ENCODE measurements at places on chromosomes 5 and 9.

GRCh38 chr5:140024928-140025327 lies 18.2 kb downstream of the NRG2 start:
- DNase-seq, result no peak

DNA sequence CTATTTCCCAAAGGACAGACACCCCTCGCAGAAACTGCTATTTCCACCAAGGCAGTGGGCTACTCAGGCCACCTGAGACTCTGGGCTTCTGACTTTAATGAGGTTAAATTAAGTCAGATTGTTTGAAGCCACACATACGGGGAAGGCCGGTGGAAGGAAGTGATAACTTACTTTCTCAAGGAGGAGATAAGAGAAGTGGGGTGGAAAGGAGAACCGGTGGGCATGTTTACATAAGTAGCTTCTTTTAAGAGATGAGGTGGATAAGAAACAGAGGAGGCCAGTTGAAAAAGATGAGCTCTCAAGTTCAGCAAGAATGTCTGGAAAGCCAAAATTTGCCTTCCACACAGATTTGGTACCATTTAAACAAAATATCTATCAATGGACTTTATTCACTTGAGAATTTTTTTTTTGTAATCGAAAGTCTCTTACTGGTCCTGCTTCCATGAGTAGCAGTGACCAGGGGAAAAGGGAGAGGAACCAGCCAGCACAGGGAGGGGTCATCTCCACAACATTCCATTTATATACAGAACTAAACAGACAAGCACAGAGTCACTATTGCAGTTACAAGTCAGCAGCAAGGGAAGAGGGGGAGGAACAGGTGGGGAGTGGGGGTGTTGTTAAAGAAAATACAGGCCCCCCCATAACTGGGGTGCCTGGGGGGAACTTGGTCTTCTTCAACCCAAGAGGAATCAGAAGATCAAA lies 20.0 kb downstream of the CCDC125 start:
- DNase-seq, result no peak

DNA sequence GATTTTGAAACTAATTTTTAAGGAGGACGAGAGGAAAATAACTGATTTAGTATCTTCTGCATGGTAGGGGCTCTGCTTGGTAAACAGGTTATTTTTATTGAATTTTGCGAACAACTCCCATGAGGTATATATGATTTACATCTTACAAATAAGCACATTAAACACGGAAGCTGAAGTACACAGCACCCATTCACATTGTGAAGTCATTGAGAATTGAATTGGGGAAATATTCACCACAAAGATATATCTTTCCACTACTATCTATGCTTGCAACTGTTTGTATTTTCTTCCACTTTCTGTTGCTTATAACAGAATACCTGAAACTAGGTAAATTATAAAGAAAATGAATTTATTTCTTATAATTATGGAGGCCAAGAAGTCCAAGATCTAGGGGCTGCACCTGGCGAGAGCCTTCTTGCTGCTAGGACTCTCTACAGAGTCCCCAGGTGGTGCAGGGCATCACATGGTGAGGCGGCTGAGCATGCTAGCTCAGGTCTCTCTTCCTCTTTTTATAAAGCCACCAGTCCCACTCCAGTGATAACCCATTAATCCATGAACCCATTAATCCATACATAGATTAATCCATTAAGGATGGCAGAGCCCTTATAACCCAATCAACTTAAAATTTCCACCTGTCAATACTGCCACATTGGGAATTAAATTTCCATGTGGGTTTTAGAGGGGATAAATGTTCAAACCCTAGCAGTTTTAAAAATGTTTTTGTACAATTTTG lies 79.0 kb upstream of the ZNF608 start:
- DNase-seq, result no peak

- no peak for DNase-seq
Measured at GRCh38 chr5:171838066-171838465, 52.4 kb downstream of the SMIM23 start.

- DNase-seq, result no peak
Measured at GRCh38 chr5:157343842-157344790, 78.2 kb downstream of the CYFIP2 start.

- no peak for DNase-seq
Measured at GRCh38 chr5:1108023-1108864, 3.6 kb downstream of the SLC12A7 start.

DNA sequence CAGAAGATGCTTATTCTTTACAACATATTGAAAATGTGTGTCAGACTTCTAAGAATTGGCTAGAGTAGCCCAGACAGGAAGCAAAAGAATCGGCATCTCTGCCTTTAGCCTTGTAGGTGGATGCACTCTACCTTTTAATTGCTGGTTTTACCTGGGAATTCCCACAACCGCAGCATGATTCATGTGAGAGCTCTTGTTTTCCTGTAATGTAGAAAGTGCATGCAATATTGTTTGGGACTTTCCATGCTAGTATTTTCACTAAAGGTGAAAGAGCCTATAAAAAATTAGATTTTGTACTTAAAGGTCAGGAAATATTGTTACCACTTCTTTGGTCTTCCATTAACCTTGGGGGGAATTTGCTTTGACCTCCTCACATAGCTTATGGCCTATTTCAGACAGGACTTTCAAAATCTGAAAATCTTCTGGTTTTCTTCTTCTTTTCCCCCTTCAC lies 89.8 kb downstream of the NTRK2 start:
- DNase-seq, result no peak

GRCh38 chr9:133701321-133701980 lies 36.7 kb downstream of the SARDH start:
- no peak for DNase-seq

GRCh38 chr9:134413890-134414623 lies 87.8 kb downstream of the RXRA start:
- peak; percentile 81 for DNase-seq

- DNase-seq, result no peak
Measured at GRCh38 chr5:76983468-76983867, 30.6 kb downstream of the CRHBP start.

- no peak for DNase-seq
Measured at GRCh38 chr9:110224583-110224982, 16.6 kb upstream of the C9orf152 start.

- DNase-seq, result no peak
Measured at GRCh38 chr5:35360671-35361070, 130.4 kb upstream of the PRLR start.

DNA sequence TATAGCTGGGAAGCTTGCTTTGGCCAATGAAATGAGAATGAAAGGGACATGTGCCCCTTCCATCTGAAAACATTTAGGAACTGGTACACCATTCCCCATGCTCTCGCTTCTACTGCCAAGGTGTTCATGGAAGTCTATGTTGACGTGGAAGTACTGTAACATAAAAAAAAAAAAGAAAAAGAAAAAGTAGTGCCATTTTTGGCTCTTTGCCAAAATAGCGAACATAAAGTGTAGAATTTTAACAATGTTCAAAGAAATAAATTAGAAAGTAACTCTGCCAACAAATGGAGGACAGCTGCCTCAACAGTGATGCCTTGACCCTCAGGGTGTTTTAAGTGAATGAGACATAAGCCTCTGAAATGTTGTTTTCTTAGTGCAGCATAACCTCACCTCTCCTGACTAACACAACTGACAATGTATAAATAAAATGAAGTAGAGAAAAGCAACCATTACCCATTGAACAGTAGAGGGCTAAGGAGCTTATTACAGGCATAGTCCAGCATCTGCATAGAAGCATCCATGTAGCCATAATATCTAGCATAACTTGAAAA lies 536.6 kb downstream of the DTWD2 start:
- no peak for DNase-seq

- DNase-seq, result no peak
Measured at GRCh38 chr5:122156724-122157325, 27.5 kb downstream of the ZNF474 start.

GRCh38 chr5:20486826-20487225 lies 498.8 kb upstream of the CDH18 start:
- no peak for DNase-seq

DNA sequence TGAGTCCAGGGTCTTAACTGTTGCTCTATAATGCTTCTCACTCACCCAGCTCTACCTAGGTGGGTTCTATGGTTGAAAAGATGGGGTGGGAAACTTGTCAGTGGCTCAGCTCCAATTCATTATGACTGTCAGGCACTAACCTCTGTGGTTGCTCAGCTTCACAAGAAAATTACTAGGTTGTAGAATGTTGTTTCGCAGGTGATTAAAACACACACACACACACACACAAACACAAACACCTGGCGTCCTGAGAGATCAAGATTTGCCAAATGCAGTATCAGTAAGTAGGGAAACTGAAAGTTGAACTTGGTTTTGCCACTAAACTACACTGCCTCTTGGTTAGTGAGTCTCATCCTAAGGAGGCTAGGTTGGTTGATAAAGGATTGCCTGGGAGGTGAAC lies 2.8 kb downstream of the MCCC2 start:
- DNase-seq, result no peak

DNA sequence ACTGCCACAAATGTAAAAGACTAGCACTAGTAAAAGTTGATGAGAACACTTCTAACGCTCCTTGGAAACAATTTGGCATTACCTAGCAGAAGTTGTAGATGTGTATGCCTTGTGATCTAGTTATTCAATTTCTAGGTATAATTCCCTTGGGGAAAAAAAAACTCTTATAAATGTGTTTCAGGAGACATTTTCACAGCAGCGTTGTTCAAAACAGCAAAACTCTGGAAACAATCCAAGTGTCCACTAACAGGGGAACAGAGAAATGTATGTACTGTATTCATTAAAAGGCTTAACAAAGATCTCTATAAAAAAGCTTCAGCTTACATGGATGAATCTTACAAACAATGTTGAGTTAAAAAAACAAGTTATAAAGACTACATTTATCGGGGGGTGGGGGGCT lies 30.4 kb downstream of the NR3C1 start:
- no peak for DNase-seq

DNA sequence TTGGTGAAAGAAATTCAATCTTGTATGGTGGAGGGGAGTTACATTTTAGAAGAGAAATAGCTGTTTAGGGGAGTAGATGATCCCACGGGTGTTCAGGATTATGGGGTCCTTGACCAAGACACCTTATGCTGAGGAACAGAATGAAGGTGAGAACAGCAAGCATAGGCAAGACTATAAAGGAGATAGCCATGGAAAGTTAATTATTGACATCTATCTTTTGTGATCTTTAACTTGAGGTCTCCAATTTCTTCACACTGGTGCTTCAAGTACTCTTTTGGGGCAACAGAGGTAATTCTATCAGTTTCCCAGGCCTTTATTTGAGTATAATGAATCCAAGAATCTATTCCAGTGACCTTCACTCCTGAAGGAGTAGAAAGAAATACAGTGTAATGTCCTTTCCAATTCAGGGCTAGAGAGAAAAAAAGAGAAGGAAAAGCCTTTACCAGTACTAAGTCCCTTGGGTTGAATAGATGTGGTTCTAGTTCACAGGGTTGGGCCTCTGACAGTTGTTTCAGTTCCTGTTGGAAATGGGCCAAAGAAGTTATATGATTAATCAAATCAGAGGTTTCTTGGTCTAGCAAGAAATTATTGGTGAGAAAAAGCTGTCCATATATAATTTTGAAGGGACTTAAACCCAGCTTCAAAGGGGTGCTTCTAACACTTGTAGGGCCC lies 2104.1 kb upstream of the ACO1 start:
- DNase-seq, result no peak

DNA sequence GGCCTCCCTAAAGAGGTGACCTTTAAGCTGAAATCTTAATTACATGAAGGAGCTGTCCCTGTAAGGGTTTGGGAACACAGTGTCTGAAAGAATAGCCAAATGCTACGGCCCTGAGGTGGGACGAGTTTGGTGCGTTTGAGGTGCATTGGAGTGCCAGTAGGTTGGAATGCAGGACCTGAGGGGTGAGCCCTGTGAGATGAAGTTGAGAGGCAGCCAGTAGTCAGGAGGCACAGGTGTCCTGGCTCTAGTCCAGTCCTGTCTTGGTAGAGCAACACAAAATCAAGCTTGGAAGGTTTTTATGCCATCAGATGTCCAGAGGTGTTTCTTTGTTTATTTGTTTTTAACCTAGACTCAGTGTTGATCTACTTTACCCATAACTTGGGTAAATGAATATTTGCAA lies 108.5 kb downstream of the ARHGAP26 start:
- no peak for DNase-seq

DNA sequence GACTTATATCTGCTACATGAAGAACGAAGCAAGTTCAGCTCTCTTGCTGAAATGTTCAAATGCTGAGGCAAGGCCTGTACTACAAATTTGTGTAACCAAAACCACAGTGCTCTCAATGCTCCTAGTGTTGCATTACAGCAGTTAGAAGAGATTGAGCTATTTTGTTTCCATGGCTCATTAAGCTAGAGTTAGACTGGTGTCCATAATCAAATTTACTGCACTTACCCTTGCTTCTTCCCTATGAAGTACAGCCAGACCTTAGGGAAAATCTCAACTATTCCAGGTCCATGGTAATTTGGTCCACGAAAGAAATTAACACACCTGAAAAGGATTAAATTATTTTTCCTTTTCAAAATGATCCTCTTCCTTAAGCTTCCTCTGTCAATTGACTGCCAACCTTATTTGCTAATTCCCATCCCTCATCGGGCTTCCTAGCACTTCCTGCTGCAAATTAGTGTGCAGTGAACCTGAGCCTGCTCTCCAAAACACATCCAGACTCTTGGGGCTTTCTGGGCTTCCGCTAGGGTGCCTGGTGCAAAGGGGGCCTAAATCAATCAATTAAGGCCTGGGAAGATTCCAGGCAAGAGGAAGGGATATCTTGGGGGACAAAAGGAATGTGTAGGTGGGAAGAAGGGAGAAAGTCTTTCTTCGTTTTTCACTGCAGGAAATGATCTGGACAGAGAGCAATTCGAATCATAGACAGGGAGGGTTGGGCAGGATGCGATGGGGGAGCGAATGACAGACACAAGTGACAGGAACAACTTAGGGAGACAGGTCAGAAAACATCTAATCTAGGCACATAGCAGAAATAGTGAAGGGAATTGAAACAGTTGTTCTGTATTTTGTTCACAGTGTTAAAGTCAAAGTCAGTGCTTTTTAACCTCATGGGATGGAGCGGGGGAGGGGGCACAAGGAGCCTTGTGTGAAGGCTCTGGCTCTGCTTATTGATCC lies 542.4 kb downstream of the RAB3C start:
- no peak for DNase-seq

DNA sequence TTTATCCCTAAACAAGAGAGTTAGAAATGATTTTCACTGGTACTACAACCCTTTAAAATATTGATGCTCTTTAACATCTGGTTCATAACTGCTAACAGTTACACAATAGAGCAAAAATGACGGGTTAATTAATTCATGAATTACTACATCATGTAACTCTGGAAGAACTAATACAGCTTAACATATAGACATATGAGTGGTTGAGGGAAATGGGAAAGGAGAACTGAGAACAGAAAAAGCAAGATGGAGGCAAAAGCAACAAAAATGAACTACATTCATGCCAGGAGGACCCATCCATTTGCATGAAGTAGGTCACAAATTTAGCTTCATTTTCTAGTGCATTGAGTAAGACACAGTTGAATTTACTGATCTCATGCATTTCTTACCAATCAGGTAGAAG lies 61.8 kb downstream of the C9 start:
- no peak for DNase-seq

GRCh38 chr5:106658150-106658549 lies 1012.6 kb downstream of the EFNA5 start:
- no peak for DNase-seq

GRCh38 chr9:121483473-121484031 lies 16.1 kb downstream of the GGTA1 start:
- DNase-seq, result no peak

GRCh38 chr5:124643336-124643735 lies 103.1 kb downstream of the ZNF608 start:
- DNase-seq, result no peak

- no peak for DNase-seq
Measured at GRCh38 chr9:127776195-127776923, 2.1 kb downstream of the SH2D3C start.

Data from pulmonary artery endothelial cell (primary cell).